ENCODE measurements at places on chromosomes 7 and 10. TPM values are rescaled to one million over a fixed set of nuclear protein-coding genes. Genes with fewer than 3 reads are reported as not detected.

GIMAP8 gene
- polyA plus RNA-seq: 1.2 TPM

DNA sequence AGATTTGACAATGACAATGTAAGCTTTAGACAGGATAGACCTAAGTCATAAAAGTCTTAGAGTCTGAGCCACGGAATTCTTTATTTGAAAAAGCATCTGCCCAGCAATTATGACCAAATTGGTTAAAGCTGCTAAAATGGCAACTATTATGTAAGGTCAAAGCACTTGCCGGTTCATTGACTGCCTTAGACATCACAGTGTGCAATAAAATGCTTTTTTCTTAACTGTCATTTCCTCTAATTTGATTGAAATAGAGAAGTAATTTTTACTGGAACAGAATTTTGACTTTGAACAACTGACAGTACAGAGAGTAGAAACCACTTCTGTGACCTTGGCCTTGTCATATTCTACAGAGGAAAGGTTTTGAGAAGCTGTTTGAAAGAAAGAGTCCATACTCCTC lies 142.9 kb downstream of the THSD7A start:
- no peak for DNase-seq

GRCh38 chr10:52409195-52409594 lies 95.1 kb downstream of the DKK1 start:
- DNase-seq: no peak

BMPER gene
- 0.05 TPM for polyA plus RNA-seq

PTEN gene
- polyA plus RNA-seq: 16.3 TPM

GRCh38 chr10:76251841-76252671 lies 820.6 kb downstream of the LRMDA start:
- no peak for DNase-seq

RAMP3 gene
- not detected for polyA plus RNA-seq

GRID1 gene
- 0.02 TPM for polyA plus RNA-seq

DNA sequence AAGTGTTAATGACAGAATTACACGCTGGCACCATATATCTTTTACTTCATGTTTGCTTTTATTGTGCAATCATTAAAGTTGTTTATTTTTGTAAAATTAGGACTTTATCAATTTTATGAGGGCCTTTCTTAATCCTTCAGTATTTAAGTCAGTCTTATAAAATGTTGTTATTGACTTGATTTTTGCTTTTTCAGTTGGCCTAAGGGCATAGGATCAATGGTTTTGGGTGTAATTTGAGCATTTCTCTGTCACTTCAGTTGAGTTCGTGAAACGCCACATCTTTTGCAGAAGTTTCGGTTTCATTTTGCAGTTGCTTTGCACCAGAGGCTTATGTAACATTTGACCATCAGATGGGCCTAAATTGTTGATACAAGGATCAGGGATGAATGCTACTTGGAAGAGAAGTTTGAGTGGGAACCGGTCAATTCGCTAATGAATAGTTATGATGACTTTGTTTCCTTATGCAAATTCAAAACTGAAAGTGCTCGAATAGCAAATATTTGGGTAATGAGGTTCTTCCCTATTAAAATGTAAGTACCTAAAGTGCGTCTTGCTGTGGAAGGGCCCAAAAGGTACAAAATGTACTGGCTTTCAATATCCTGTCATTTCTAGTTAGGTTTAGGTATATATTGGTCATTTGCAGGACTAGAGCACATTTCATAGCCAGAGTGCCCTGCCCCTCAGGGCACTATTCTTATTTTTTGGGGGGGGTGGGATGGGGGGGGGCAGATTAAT lies 340.9 kb downstream of the LRMDA start:
- no peak for DNase-seq

DNA sequence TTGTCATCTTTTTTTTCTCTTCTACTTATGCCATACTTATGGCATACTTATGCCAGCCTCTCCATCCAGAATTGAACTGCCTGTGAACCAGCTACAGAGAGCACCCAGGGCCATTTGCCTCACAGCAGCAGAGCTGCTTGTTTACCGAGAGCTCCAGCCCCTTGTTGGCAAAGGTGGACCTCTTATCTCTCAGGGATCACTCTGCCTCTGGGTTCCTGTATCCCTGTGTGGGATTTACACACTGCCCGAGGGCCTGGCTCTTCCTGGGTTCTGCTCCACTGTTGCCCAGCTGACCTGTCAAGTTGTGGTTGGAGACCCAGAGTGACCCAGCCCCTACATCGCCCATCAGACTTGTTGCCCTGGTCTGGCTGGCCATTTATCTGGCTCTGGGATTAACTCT lies 22.3 kb downstream of the MRPS33 start:
- DNase-seq: no peak

DNA sequence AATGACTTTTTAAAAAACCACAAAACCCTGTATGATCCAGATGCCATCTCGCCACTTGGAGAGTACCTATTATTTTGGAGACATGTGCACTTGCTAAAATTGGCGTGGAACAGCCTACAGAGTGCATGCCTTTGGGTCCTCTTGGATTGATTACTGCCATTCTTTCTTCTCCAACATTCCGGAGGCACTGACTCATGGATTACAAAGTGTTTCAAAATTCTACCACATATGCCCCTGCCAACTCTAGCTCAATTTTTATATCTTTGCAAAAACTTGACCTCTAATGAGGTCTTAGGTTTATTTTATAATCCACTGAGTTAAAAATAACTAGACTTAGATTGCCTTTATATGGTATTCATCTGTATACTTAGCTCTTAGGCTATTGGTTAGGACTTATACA lies 55.8 kb upstream of the KIF5B start:
- peak; percentile 55 for DNase-seq

- DNase-seq: no peak
These were observed 27.8 kb upstream of the PLCE1 start for GRCh38 chr10:93965911-93966310.

PNLIP gene
- not detected for polyA plus RNA-seq

- peak; percentile 11 for DNase-seq
These were observed 28.8 kb downstream of the MIOS start for GRCh38 chr7:7595451-7595850.

GRCh38 chr7:128867842-128868623 lies 5.4 kb downstream of the ATP6V1F start:
- DNase-seq: no peak

GCK gene
- not detected for polyA plus RNA-seq

SPDYE2 gene
- polyA plus RNA-seq: not detected

DNA sequence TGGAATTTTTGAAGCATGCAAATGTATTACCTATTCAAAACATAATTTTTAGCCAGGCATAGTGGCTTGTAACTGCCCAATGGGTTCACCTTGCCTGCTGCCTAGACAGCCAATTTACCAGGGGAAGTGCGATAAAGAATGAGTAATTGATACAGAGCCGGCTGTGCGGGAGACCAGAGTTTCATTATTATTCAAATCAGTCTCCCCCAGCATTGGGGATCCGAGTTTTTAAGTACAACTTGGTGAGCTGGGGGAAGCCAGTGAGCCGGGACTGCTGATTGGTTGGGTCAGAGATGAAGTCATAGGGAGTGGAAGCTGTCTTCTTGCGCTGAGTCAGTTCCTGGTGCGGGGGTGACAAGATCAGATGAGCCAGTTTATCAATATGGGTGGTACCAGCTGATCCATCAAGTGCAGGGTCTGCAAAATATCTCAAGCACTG lies 29.1 kb upstream of the NRBF2 start:
- DNase-seq: no peak

- no peak for DNase-seq
These were observed 69.1 kb downstream of the ZMIZ1 start for GRCh38 chr10:79137826-79138225.

CLDN3 gene
- not detected for polyA plus RNA-seq

DNA sequence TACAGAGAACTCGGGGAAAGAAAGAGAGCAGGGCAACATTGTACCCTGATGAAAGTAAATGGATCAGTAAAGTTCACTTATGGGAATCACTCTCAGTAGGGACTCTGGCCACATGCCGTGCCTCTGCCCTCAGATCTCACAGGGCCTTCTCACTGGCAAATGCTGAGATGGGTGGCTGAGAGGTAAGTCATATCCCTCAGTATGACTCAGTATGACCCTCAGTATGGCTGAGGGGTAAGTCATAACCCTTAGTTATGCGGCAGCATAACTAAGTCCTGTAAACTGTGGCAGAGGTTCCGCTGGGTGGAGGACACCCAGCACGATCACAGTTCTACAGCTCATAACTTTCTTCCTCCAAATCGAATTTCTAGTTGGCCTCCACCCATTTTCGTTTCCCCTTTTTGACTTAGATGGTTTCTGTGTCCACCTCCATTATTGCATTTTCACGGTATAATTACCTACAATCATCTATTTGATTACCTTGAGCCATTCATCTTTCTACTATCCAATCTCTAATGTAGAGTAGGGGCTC lies 26.5 kb upstream of the WNT16 start:
- no peak for DNase-seq

- no peak for DNase-seq
These were observed 60.1 kb downstream of the IKZF1 start for GRCh38 chr7:50364645-50365044.

DNA sequence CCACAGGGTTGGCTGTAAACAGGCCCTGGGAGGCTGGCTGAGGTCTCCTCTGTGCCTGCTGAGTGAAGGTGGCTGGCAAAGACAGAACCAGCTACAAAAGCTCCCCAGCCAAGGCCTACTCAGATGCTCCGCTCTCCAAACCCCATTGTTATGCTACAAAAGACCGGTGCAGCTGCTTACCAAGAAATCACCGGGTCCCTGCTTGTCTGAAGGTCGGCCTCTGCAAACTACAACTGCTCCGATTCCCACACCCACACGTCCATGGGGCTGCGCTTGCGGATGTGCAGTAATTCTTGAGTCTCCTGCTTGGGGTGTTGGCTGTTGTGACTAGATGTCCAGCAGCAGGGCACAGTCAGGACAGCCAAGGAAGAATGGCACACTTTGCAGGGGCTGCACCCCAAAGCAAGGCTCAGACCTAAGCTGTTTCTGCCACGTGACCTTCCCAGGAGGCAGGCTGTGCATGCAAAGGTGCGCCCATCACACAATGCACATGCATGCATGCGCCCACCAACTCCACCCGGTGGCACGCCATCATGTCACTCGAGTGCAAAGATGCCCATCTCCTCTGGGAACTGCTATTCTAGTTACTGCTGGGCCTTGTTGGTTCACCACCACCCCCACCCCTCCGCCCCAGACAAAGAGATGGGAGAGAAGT lies 97.8 kb downstream of the OAT start:
- no peak for DNase-seq

- no peak for DNase-seq
These were observed 153.5 kb downstream of the MBL2 start for GRCh38 chr10:52619052-52619451.

SLF2 gene
- 5.9 TPM for polyA plus RNA-seq

ZPBP gene
- not detected for polyA plus RNA-seq

DNA sequence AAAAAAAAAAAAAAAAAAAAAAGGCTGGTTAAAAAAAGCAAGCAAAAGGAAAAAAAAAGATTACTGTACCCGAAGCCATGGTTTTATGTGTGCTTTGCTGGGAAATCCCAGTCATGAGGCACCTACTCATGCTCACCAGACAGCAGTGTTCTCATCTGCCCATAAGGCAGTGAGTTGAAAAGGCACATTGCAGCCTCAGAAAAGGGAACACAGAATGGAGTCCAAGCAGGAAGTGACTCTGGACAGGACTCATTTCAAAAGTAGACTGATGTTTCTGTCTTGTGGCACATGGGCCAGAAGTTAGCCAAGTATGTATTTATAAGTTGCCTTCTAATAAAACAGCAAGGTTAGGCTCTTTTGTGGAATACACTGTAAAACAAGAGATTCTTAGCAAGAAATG lies 40.2 kb downstream of the PDSS1 start:
- peak; percentile 56 for DNase-seq

CDK6 gene
- 49.2 TPM for polyA plus RNA-seq

- no peak for DNase-seq
These were observed 852.3 kb upstream of the CELF2 start for GRCh38 chr10:10165415-10165814.

DNA sequence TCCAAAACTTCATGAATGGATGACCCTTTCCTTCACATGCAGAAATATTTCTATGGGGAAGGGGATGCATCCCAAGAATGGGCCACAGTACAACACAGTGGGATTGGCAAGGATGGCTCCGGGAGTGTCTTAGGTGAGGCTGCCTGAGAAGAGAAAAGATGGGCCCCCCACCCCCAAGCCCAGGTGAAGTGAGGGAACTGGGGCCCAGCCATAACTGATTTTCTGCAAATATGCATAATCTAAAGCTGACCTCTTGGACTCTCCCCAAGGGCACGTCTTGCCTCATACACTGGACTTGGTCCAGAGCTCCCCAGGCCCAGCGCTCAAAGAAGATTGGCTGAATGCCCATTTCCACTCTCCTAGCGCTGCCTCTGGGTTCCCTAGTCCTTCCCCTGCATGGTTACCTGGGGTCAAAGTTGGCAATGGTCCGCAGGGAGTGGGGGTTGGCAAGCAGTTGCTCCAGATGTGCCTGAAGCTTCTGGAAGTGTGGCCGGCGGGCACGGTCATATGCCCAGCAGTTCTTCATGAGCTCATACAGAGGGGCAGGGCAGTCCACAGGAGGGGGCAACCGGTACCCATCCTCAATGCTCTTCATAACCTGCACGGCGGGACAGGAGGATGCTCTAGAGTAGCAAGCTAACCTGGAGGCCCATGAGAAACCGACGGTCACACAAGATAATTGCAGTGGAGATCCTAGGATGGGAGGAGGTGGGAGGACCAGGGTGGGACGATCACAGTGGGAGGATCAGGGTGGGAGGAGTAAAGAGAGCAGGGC lies 12.3 kb downstream of the ZYX start:
- no peak for DNase-seq

TMEM139 gene
- polyA plus RNA-seq: 24.8 TPM

PPA1 gene
- polyA plus RNA-seq: 181 TPM

GRCh38 chr10:59625721-59626522 lies 83.7 kb downstream of the SLC16A9 start:
- DNase-seq: peak; percentile 43

GRCh38 chr7:13835442-13835841 lies 154.0 kb downstream of the ETV1 start:
- no peak for DNase-seq

DNA sequence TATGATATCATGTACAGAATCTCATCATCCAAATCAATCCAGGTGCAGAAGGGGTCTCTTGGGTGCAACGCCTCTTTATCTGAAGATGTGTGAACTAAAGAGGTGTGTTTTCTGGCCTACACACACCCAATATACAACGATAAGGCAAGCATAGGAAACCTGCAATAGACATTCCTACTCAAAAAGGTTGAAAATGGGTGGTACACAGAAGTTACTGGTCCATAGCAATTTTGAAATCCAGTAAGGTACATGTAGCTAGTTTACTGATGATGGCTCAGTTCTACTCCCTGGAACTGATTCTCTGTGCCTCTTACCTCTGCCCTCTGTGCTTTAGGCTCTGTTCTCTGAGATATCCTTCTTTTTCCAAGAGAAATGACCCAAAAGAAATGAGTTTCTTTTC lies 22.2 kb upstream of the CCDC3 start:
- no peak for DNase-seq

CCDC172 gene
- polyA plus RNA-seq: not detected

All from mammary epithelial cell (primary cell).